ENCODE measurements at places on chromosomes 7 and 10.

DNA sequence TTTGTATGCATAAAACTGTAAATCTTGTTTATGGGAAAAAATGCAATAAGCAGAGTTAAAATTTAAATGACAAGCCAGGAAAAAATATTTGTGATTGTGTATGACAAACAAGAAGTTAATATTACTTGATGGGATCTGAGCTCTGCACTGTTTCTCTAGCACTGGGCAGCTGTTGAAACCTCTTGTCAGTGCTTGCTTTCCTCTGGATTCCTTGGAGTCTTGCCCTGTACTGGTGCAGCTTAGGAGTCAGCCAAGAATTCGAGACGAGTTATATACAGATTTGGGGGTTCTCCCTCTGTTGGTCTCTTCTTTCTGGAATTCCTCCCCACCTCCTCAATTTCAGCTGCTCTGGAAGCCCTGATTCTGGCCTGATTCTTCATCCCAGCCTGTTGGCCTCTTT, 24.3 kb upstream of the OPN4 start:
- DNase-seq: no peak

DNA sequence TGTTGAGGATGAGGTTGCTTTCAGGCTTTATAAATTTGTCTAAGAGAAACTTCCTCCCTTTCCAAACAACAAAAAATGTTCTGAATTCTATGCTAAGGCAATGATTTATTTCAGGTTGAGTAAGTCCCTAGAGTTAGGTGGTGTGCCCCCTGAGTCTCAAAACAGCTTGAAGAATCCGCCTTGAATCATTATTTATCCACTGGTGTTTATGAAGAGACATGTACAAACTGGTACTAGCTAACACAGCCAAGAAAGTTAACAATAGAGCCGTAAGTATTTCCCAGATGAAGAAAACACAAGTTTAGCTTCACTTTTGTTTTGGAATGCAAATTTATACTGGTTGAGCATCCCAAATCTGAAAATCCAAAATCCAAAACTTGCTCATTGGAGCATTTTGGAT, 66.2 kb upstream of the SRPK2 start:
- DNase-seq: no peak

- DNase-seq: no peak
These were observed 45.6 kb downstream of the CNNM2 start for GRCh38 chr10:102963756-102964025.

- DNase-seq: no peak
These were observed 48.0 kb downstream of the ST7 start for GRCh38 chr7:117001283-117001682.

DNA sequence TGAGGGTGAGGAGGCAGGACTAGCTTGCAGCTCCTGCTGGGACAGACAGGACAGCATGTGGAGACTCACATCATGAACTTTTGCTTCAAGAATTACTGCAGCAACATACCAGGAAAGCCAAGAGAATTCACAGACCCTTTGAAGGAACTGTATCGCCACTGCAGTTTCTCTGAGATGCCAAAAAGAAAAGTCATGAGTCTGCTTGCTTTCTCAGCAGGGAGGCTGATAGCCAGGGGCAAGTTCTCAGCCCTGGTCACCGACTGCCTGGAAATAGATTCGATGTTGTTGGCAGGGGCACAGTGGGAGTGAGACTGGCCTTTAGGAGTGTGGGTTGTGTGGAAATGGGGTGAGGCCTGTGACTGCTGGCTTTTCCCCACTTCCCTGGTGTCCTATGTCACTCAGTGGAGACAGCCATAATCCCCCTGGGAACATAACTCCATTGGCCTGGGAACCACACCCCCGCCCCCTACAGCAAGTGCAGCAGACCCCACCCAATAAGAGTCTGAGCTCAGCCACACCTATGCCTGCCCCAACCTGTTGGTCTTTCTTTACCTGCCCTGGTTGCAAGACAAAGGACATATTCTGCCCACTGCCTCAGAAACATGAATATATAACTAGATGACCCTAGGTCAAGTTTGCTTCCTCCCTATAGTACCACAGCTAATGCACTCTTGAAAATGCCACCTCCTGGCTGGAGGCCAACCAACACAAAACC, 1.6 kb upstream of the SAMD9 start:
- no peak for DNase-seq
